ENCODE measurements at places on chromosomes 7 and 10.

DNA sequence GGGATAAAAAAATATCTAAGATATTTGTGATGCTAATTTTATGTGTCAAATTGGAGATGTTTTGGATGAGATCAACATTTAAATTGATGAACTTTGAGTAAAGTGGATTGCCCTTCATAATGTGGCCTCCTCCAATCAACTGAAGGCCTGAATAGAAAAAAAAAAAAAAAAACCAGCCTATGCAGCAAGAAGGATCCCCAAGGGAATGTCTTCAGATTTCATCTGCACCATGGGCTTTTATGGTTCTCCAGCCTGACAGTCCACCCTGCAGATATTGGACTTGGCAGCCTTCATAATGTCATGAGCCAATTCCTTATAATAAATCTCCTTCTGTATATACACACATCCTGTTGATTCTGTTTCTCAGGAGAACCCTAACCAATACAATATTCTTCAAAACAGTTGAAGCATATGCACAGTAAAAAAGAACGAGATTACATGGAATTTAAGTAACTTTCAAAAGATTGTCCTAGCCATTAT is 316.9 kb upstream of the PLXDC2 start:
- no peak for DNase-seq

GRCh38 chr7:54774785-54775740 is 16.1 kb upstream of the SEC61G start:
- no peak for DNase-seq

DNA sequence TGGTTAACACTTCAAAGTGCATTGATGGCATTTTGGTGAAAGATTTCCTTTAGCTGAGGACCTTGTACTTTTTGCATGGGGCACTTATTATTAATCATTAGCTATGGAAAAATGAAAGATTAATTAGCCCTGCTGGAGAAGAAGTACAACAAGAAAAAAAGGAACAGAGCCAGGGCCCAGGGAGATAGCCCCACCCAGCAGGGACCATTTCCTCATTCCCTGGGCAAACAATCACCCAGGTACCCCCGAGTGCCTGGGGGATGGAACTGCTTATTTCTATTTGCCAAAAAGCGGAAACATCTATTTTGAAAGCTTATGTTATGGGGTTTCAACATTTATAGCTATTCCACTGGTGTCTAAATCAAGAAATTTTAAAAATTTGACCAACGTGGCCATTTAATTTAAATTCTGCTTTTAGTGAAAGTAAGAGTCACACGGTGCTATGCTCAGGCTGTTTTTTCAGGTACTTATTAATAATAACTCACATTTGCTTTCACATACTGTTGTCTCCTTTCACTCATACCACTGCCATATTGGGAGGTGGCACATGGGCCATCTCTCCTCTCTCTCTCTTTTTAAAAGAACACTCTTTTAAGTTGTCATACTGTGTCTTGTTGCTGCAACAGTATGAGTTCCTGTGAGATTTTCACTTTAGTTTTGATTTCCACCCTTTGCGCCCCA is 143.6 kb upstream of the KIF5B start:
- DNase-seq = peak; percentile 55

GRCh38 chr7:127536741-127537140 is 48.7 kb downstream of the GCC1 start:
- DNase-seq = no peak

GRCh38 chr7:140684066-140684950 is 11.6 kb downstream of the ADCK2 start:
- no peak for DNase-seq

- no peak for DNase-seq
These were observed 21.0 kb downstream of the KIAA1217 start for GRCh38 chr10:24229909-24230308.

- DNase-seq = no peak
These were observed 284.1 kb downstream of the KIF20B start for GRCh38 chr10:89985446-89985845.

- peak; percentile 11 for DNase-seq
These were observed 1.1 kb upstream of the ARHGAP22 start for GRCh38 chr10:48605786-48606529.

- DNase-seq = no peak
These were observed 15.1 kb downstream of the BCAP29 start for GRCh38 chr7:107594961-107595737.

- DNase-seq = peak; percentile 48
These were observed 84.7 kb downstream of the SNX10 start for GRCh38 chr7:26376175-26376917.

DNA sequence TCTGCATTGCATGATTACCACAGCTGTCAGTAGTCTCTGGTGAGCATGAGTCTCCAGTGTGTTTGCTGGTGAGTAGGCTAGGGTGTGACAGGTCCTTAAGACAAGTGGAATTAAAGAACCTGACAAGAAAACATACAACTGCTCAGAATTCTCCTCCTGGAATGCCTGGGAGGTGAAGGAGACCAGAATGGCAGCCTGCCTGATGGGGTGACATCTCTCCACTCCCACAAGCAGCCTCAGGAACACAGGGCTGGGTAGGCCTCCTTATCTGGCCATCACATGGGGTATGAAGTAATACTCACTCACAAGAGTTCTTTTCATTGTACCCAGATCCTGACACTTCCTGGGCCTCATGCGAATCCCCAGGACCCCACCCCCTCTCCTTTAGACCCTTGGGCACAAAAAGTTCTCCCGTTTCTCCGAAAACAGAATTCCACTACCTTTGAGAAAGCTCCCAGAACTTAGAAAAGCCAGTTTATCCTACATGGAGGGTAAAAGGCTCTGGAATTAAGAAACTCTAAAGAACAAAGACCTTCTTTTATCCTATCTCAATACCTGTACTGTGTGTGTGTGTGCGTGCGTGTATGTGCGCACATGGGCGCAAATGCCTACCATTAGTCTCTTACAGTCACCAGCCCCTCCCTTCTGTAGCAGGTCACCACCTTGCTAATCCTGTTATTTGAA is 33.4 kb upstream of the C1GALT1 start:
- DNase-seq = no peak

- no peak for DNase-seq
These were observed 959 bp downstream of the DCLRE1C start for GRCh38 chr10:14952851-14953423.

GRCh38 chr10:114629824-114630730 is 28.0 kb downstream of the ABLIM1 start:
- DNase-seq = no peak

DNA sequence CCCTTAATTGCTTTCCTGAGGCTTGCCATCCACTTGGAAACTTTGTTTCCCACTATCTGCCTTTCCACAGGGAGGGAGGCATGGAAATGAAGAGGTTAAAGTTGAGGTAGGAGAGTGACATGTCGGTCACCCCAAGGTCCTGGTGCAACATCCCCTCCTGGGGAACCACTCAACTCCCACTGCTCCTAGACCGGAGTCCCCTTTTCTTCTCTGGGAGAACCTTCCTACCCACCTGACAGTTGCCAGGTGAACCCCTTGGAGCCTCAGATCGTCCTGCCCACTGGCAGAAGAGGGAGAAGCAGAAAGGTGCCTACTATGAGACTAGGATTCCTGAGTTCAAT is 21.7 kb downstream of the IMPDH1 start:
- DNase-seq = no peak
